ENCODE measurements at places on chromosomes 7 and 10. TPM values are rescaled to one million over a fixed set of nuclear protein-coding genes. Genes with fewer than 3 reads are reported as not detected.

The CYP2C19 gene
- not detected for total RNA-seq

The TOMM7 gene
- total RNA-seq, result 77.5 TPM

The LIPF gene
- total RNA-seq, result not detected

The GLI3 gene
- 26.2 TPM for total RNA-seq

The FGFBP3 gene
- 0.69 TPM for total RNA-seq

The KIAA1217 gene
- 39.3 TPM for total RNA-seq

The POLD2 gene
- total RNA-seq, result 145 TPM

The ENKUR gene
- 0.24 TPM for total RNA-seq

The FBH1 gene
- total RNA-seq, result 62.7 TPM

The PRLHR gene
- total RNA-seq, result not detected

The ITPRID1 gene
- total RNA-seq, result 0.17 TPM

The GDF2 gene
- total RNA-seq, result not detected

The KIF11 gene
- 9.3 TPM for total RNA-seq

The SNCG gene
- total RNA-seq, result 54.0 TPM

The PCLO gene
- 5.8 TPM for total RNA-seq

All from mammary epithelial cell (primary cell).